ENCODE measurements at places on chromosomes 3 and 15.

GRCh38 chr3:3433711-3434110 lies 254.2 kb upstream of the CRBN start:
- no peak for DNase-seq

DNA sequence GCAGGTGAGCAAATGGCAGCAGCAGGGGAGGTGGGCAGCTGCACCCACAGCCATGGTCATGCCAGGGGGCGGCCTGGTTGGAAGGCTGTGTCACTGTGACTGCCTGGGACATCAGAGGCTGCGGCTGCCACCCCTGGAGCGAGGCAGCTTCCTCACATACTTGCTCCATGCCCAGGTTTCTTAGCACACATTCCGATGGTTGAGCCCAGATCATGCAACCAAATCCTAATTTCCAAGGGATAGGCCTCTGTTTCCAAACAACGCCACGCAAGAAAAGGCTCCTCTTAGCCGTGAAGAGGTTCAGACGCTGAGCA lies 11.6 kb upstream of the NRROS start:
- DNase-seq, result no peak

DNA sequence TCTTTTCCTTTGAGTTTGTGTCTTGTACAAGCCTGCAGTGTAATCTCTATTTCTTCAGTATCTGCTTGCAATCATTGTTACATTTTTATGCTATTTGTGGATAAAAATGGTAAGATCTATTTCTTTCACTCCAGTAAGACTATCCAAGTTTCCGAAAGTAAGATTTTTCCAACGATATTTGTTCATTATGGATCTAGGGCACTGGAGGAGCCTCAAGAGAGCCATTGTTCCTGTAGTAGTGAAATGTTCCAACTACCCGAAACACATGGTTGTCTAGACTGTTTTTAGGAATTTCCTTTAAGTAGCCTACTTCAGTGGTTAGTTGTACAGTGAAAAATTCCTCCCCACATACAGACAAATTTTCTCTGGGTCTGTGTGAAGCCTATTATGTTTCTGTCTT lies 597.4 kb downstream of the RSL24D1 start:
- no peak for DNase-seq

GRCh38 chr3:121165397-121165837 lies 257.4 kb downstream of the STXBP5L start:
- DNase-seq, result no peak

- DNase-seq, result no peak
These were observed 9.1 kb downstream of the RAMAC start for GRCh38 chr15:82995076-82995475.

DNA sequence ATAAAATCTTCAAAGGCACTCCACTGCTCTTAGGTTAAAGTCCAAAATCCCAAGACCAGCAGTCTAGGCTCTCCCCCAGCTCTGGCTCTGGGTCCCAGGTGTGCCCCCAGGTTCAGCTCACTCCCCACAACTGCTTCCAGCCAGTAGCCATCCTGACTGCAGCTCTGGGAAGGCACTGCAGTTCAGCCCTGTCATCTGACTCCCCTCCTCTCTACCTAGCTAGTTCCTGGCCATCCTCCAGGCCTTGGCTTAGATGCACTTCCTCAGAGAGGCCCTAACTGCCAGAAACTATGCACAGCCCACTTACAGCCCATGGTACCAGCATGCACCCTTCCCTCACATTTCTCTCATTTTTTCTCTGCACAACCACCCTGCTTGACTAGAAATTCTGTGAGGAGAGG lies 25.5 kb downstream of the TBC1D2B start:
- DNase-seq, result no peak
